SJCRH30 (cell line): ENCODE measurements at places on chromosomes 7 and 10. TPM values are rescaled to one million over a fixed set of nuclear protein-coding genes. Genes with fewer than 3 reads are reported as not detected.
A peak's percentile ranks its signal among the peaks of the same experiment; 100 is the strongest.

GRCh38 chr7:73899731-73900142, 38.8 kb downstream of the TMEM270 start:
- DNase-seq: peak; percentile 73

CALHM1 gene
- total RNA-seq: 0.02 and 0.13 TPM in 2 replicates

GRCh38 chr10:43846187-43846680, 197.6 kb upstream of the ZNF32 start:
- no peak for DNase-seq

SAMD9L gene
- 0.79 and 1.8 TPM in 2 replicates for total RNA-seq

DNA sequence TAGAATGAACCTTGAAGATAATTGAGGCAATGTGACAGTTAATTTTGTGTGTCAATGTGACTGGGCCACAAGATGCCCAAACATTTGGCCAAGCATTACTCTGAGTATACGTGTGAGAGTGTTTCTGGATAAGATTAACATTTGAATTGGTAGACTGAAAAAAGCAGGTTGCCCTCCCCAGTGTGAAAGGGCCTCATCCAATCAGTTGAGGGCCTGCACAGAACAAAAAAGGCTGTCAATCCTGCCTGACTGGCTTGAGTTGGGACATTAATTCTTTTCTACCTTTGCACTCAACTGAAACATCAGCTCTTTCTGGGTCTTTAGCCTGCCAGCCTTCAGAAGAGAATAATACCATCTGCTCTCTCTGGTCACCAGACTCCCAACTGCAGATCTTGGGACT, 56.6 kb upstream of the PDE1C start:
- DNase-seq: no peak

LOXL4 gene
- 8.1 and 8.7 TPM in 2 replicates for total RNA-seq

DNA sequence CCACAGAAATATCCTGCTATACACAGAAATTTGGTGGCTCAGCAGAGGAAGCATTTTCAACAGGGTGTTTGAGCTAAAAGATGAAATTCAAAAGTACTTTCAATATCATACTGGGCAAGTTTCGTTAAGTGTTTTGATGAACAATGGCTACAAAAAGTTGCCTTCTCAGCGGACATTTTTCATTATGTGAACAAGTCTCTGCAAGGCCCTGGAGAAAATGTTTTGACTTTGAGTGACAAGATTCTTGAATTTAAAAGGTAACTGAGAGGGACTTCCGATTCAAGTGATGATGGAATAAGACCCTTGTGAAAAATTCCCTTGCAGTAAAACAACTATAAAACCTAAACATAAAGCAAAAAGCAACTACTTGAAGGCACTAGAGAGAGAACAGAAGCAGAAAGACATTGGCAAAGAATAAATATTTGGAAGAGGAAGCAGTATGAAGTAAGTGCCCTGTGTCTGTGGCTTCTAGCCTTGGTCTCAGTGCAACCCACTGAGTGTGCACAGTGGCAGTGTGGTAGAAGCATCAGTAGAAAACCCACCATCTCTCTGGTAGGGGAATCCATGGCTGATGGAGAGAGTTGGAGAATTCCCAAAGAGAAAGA, 62.5 kb upstream of the NAMPT start:
- no peak for DNase-seq

GRCh38 chr7:31490796-31491314, 23.0 kb upstream of the ITPRID1 start:
- DNase-seq: no peak

PON3 gene
- not detected in 2 replicates for total RNA-seq

- DNase-seq: peak; percentile 40
Observed at GRCh38 chr10:49296836-49297235, 2.1 kb upstream of the C10orf71 start.

UCN3 gene
- 0.10 and 0.20 TPM in 2 replicates for total RNA-seq

AKR1B1 gene
- 141 and 145 TPM in 2 replicates for total RNA-seq

BMPR1A gene
- 28.7 and 36.3 TPM in 2 replicates for total RNA-seq

DNA sequence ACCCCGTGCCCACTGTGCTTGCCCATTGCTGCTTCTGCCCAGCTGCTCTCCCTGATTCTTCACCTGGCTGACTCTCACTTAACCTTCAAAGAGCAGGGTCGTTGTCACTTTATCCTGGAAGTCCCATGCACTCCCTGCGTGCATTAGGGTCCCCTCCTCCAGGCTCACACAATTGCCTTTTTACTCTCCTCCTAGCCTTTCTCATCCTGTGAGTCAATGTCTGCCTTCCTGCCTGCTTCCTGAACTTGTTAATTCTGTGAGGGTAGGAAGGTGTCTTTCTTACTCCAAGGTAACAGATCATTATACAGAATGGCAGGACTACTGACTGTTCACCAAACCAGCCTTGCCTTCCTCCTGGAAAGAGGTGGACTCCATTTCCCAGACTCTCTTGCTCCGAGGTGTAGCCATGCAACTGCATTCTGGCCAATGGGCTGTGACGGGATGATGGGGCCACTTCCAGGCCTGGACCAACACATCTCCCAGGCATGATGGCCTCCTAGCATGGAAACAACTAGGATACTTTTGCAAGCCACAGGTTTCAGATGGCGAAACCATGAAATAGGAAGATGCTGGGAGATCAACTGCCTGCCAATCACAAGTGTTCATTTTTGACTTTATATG, 54.7 kb downstream of the ARHGAP22 start:
- no peak for DNase-seq

DNA sequence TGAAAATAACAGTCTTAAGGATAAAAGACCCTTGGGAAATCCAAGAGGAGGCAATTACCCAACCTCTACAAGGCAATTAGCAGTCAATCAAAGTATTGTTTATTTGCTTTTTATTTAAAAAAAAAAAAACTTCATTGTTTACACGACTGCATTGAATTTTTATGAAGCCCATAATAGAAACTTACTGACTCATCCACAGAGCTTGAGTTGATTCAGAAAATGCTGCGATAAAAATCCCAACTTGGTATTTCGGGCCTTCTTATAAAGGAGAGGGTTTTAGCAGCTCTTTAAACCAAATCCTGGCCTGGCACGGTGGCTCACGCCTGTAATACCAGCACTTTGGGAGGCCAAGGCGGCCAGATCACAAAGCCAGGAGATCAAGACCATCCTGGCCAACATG, 69.2 kb upstream of the PALS2 start:
- DNase-seq: no peak

GRCh38 chr7:132275416-132276233, 300.6 kb downstream of the PLXNA4 start:
- DNase-seq: peak; percentile 46

- DNase-seq: no peak
Observed at GRCh38 chr10:96267234-96267705, 4.1 kb downstream of the BLNK start.

DNA sequence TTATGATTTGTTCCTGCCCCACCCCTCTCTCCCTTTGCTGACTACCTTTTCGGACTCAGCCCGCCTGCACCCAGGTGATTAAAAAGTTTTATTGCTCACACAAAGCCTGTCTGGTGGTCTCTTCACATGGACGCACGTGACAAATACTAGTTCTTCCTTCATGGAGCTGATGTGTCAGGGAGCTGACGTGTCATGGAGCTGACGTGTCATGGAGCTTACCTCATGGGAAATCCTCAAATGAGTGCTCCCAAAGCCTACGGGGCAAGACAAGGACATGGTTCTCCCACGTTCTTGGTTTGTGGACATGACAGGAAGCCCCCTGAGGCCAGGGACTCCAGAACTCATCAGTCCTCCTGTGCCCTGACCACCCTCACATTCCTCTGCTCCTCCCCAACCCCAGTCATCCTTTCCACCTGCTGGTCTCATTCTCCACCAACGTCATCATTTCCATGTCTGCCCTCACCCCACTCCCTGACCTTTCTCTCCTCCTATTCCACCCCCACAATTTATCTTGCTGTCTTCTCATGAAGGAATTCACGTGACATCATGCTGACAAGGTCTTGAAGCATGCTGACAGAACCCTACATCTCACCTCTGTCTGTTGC, 261.3 kb downstream of the TCERG1L start:
- DNase-seq: no peak

GRCh38 chr7:114923403-114923713, 1.5 kb downstream of the MDFIC start:
- DNase-seq: no peak

DNA sequence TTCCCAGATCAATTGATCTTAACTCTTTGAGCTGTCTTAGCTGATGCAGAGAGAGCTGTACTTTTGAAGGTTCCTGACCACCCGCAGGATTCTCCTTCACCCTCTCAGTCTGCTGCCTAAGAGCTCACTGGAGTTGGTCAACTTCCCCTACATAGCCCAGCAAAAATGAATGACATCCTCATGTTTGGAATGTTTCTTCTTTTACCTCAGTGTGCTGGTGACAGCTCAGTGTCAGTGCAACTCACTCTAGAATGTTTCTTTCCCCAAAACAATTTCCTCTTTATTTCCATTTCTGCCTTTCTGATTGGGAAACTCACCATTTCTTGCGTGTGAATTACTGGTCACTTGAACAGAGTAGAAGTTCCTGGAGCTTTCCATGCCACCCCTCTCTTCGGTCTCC, 48.7 kb downstream of the LSMEM1 start:
- DNase-seq: no peak
